T-helper 2 cell treated with Interferon-gamma antibody and Interleukin-4, amounts not matched to agents 5 μg/mL and 100 μg/mL, for 36 hours (primary cell): ENCODE measurements at places on chromosomes 3 and 15.

DNA sequence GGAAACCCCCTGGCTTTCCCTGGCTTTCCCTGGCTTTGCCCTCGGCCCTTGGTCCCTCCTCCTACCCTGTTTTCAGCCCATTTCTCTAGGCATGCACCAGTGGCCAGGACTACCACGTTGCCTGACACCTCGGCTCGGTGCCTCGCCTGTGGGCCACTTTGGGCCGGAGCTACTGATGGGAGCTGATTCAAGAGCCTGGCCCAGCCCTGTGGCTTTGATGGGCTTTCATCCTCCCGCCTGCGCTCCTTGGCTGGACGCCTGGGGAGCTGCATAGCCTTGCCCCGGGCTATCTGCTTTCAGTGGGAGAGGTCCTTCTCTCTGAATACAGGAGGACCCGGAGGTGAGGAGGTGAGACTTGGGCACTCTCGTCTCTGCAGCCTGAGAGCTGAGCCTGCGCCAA, 192.7 kb upstream of the HES1 start:
- peaks cover 8% of the 10 kb centered on the region for H3K27me3 ChIP-seq
- no peaks in the 10 kb centered on the region for H3K4me1 ChIP-seq
- H3K36me3 ChIP-seq = no peaks in the 10 kb centered on the region
- no peak overlapping the region for H3K4me3 ChIP-seq
- DNase-seq = no peak

DNA sequence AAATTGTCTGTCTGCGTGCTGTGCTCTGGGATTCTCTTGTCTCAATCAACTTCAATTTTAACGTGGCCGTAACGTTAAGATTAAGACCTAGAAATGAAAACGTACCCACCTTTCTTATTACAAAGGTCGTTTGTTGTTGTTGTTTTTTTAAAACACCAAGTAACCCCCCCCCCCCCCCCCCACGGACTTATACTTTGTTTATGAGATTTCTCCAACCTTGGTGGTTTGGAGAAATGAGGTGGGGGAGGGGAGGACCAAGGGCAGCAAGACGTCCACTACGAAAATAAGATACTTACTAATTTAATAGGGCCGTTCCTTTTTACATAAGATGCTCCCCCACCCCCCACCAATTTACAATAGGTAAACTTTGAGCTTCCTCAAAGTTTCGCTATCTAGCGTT, 244.4 kb upstream of the TOPAZ1 start:
- no peak overlapping the region for H3K27ac ChIP-seq
- peaks cover 28% of the 10 kb centered on the region for H3K4me1 ChIP-seq
- H3K4me3 ChIP-seq = peak overlapping the region; percentile 67

GRCh38 chr3:10839167-10839566, 23.1 kb downstream of the SLC6A11 start:
- H3K4me3 ChIP-seq = no peak overlapping the region
- H3K27me3 ChIP-seq = peaks cover 3% of the 10 kb centered on the region
- H3K27ac ChIP-seq = no peak overlapping the region
- H3K36me3 ChIP-seq = no peaks in the 10 kb centered on the region

DNA sequence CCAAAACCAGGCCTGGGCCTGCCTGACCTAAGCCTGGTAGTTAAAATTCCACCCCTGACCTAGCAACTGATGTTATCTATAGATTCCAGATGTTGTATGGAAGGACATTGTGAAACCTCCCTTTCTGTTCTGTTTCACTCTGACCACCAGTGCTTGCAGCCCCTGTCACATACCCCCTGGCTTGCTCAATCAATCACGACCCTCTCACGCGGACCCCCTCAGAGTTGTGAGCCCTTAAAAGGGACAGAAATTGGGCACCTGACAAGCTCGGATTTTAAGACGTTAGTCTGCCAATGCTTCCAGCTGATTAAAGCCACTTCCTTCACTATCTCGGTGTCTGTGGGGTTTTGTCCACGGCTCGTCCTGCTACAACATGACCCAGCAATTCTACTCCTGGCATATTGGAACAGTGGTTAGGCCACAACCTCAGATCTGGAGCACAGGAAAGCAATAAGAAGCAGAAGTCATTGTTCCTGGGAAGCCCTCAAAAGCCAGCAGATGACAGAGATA, 36.7 kb upstream of the LHFPL4 start:
- H3K4me3 ChIP-seq = no peak overlapping the region
- no peak overlapping the region for H3K27ac ChIP-seq
- no peaks in the 10 kb centered on the region for H3K4me1 ChIP-seq
- no peak for DNase-seq

GRCh38 chr3:138473391-138473790, 39.0 kb downstream of the ESYT3 start:
- DNase-seq = no peak
- no peaks in the 10 kb centered on the region for H3K4me1 ChIP-seq
- H3K4me3 ChIP-seq = no peak overlapping the region
- no peaks in the 10 kb centered on the region for H3K36me3 ChIP-seq
- H3K27me3 ChIP-seq = peaks cover 8% of the 10 kb centered on the region

DNA sequence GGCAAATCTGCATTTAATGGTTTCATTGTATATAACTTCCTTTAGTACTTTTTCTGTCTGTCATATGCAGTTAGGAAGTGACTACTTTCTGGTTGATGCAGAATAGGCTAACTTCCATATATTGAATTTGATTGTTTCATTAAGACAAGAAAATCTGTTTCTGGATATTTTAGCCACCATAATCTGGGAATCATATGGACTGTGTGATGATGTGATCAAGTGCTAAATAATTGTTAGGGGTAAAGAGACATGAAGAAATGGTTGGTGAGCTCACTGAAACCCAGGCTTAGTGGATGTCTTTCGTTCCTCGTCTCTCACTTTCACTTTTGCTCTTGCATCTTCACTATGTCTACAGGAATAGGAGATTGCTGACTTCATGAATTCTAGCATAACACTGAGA, 3.5 kb upstream of the MNS1 start:
- H3K27ac ChIP-seq = peak overlapping the region; percentile 63
- peaks cover 29% of the 10 kb centered on the region for H3K27me3 ChIP-seq
- peaks cover 33% of the 10 kb centered on the region for H3K4me1 ChIP-seq
- no peak for DNase-seq
- peaks cover 1% of the 10 kb centered on the region for H3K36me3 ChIP-seq

- no peaks in the 10 kb centered on the region for H3K36me3 ChIP-seq
- no peak overlapping the region for H3K27ac ChIP-seq
- no peaks in the 10 kb centered on the region for H3K27me3 ChIP-seq
Measured at GRCh38 chr15:37061996-37062395, 38.4 kb downstream of the MEIS2 start.

DNA sequence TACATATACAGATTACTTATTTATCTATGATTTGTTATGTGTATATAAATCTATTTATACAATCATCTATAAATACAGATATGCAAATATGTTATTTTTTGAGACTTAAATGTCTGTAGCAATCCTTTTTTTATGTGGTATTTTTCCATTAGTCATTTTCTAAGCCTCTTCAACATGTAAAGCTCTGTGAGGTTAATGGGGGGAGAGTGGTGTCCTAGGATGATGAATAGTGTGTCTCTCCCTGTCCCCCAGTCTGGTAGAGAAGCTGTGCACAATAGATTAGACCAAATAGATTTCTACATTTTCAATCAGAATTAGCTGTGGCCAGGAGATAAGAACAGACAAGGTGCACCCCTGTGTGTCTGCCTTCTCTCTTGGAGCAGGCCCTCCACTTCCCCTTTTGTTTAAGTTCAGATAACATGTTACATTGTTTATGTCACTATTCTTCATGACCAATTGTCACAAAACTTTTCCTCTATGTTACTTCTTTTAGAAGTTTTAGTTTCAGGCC, 453.9 kb downstream of the LPP start:
- H3K27ac ChIP-seq = no peak overlapping the region
- peaks cover 30% of the 10 kb centered on the region for H3K36me3 ChIP-seq
- H3K27me3 ChIP-seq = no peaks in the 10 kb centered on the region
- H3K4me3 ChIP-seq = no peak overlapping the region

DNA sequence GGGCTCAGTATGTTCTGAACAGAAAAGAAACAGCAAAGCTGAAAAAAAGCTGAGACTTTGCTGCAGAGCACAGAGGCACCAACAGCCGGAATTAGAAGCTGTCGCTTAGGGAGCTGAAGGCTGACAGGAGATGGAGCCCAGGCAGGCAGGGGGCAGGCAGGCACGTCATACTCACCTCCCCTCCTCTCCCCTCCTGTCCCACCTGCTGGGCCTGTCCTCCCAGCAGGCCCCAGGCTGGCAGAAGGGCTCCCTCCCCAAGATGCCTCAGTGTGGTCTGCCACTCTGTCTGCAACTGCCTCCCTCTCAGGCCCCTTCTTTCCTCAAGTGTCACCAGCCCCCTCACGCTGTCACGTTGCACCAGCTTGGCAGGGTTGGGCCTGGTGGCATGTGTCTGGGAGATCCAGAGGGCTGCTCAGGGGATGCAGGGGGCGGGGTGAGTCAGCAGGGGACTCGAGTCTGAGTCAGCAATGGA, 3.2 kb upstream of the ANKRD63 start:
- H3K36me3 ChIP-seq = peaks cover 22% of the 10 kb centered on the region
- no peaks in the 10 kb centered on the region for H3K4me1 ChIP-seq
- H3K4me3 ChIP-seq = no peak overlapping the region
- no peak for DNase-seq

- no peak overlapping the region for H3K4me3 ChIP-seq
- DNase-seq = no peak
- no peaks in the 10 kb centered on the region for H3K4me1 ChIP-seq
- H3K27ac ChIP-seq = no peak overlapping the region
- H3K36me3 ChIP-seq = no peaks in the 10 kb centered on the region
- H3K27me3 ChIP-seq = peaks cover 8% of the 10 kb centered on the region
Measured at GRCh38 chr3:144107923-144108322, 136.3 kb downstream of the DIPK2A start.

GRCh38 chr3:60399292-60399691, 852.0 kb downstream of the FHIT start:
- no peak for DNase-seq
- no peaks in the 10 kb centered on the region for H3K27me3 ChIP-seq
- no peaks in the 10 kb centered on the region for H3K36me3 ChIP-seq
- H3K4me1 ChIP-seq = peaks cover 3% of the 10 kb centered on the region
- H3K27ac ChIP-seq = no peak overlapping the region
- H3K4me3 ChIP-seq = no peak overlapping the region

DNA sequence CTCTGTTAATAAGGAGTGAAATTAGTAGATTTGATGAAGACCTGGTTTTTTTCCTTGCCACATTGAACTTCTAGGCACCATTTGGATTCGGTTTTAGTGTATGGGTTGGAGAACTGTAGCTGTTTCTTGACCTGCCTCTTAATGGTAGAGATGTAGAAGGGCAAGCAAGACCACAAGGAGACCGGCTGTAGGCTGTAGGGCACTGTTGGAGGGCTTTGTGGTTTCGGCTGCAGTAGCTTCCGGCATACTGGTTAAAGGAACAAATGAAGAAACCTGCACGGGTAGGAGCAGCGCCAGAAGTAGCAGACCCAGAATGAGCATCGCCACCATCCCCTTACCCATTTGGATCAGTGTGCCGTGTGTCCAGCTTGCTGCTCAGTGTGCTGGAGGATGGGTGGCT, 7.9 kb downstream of the PCLAF start:
- H3K36me3 ChIP-seq = peaks cover 38% of the 10 kb centered on the region
- peak overlapping the region; percentile 64 for H3K27ac ChIP-seq
- no peaks in the 10 kb centered on the region for H3K27me3 ChIP-seq

DNA sequence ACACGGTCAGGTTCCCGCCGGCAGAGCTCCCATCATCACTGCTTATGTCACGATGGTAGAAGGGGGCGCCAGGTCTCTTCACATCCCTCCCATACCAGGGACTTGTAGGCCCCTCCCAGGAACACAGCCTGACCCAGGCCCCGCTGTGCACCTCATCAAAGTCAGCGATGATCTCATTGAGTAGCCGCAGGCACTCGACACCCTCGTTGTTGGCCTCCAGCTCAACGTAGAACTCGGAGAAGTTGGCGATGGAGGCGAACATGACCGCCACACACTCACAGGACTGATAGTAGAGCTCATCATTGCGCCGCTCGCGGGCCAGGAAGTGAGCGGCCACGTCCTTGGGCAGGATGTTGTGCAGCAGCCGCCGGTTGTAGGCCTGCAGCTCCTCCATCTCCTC, 89.2 kb downstream of the SEC22A start:
- H3K4me1 ChIP-seq = no peaks in the 10 kb centered on the region
- no peak overlapping the region for H3K4me3 ChIP-seq
- H3K36me3 ChIP-seq = no peaks in the 10 kb centered on the region
- H3K27ac ChIP-seq = no peak overlapping the region

- peaks cover 19% of the 10 kb centered on the region for H3K27me3 ChIP-seq
- no peaks in the 10 kb centered on the region for H3K4me1 ChIP-seq
- H3K36me3 ChIP-seq = no peaks in the 10 kb centered on the region
- H3K27ac ChIP-seq = no peak overlapping the region
- DNase-seq = no peak
Measured at GRCh38 chr15:44130778-44131177, 64.3 kb downstream of the FRMD5 start.

- DNase-seq = peak; percentile 44
- peaks cover 1% of the 10 kb centered on the region for H3K4me1 ChIP-seq
- H3K27ac ChIP-seq = no peak overlapping the region
- no peaks in the 10 kb centered on the region for H3K36me3 ChIP-seq
Measured at GRCh38 chr15:66603301-66604179, 37.7 kb upstream of the LCTL start.

DNA sequence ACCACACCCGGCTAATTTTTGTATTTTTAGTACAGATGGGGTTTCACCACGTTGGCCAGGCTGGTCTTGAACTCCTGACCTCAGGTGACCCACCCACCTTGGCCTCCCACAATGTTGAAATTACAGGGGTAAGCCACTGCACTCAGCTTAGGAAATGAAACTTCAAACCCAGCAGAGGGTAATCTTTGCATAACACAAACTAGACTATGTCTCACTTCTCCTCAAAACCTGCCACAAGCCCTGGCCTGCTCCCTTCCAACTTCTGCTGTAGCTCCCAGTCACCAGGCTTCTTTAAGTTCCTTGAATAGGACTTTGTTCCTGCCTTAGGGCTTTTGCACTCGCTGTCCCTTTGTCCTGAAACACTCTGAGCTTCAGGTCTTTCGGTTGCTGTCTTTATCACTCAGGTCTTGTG, 39.2 kb upstream of the SEMA4B start:
- H3K4me1 ChIP-seq = peaks cover 30% of the 10 kb centered on the region
- no peaks in the 10 kb centered on the region for H3K27me3 ChIP-seq
- no peak for DNase-seq
- H3K4me3 ChIP-seq = no peak overlapping the region
- H3K27ac ChIP-seq = no peak overlapping the region
- no peaks in the 10 kb centered on the region for H3K36me3 ChIP-seq

- H3K4me3 ChIP-seq = no peak overlapping the region
- no peaks in the 10 kb centered on the region for H3K36me3 ChIP-seq
- no peak for DNase-seq
- peaks cover 24% of the 10 kb centered on the region for H3K27me3 ChIP-seq
- H3K4me1 ChIP-seq = peaks cover 3% of the 10 kb centered on the region
Measured at GRCh38 chr3:174436367-174436766, 422.8 kb upstream of the NAALADL2 start.

DNA sequence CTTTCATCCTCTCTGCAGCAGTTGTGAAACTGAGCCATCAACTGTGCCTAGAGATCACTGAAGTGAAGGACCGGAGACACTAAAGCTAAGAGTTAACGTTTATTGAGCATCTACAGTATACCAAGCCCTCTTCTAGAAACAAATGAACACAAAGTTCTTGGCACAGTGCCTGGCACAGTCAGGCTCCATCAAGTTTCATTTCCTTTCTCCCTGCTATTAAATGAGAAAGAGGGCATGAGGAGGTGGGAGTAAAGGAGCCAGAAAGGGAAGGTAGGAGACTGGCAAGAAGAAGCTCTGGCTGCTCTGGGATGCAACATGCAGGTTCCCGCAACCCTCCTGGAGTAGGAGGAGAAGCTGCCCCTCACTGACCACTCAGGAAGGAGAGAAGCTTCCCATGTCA, 30.6 kb downstream of the CYP19A1 start:
- no peak for DNase-seq
- H3K4me3 ChIP-seq = no peak overlapping the region
- H3K4me1 ChIP-seq = no peaks in the 10 kb centered on the region
- H3K27ac ChIP-seq = no peak overlapping the region
- no peaks in the 10 kb centered on the region for H3K36me3 ChIP-seq
- H3K27me3 ChIP-seq = peaks cover 21% of the 10 kb centered on the region
